ENCODE measurements at places on chromosomes 12 and 14.

GRCh38 chr14:90753456-90754005 lies 62.7 kb downstream of the TTC7B start:
- no peak for DNase-seq

DNA sequence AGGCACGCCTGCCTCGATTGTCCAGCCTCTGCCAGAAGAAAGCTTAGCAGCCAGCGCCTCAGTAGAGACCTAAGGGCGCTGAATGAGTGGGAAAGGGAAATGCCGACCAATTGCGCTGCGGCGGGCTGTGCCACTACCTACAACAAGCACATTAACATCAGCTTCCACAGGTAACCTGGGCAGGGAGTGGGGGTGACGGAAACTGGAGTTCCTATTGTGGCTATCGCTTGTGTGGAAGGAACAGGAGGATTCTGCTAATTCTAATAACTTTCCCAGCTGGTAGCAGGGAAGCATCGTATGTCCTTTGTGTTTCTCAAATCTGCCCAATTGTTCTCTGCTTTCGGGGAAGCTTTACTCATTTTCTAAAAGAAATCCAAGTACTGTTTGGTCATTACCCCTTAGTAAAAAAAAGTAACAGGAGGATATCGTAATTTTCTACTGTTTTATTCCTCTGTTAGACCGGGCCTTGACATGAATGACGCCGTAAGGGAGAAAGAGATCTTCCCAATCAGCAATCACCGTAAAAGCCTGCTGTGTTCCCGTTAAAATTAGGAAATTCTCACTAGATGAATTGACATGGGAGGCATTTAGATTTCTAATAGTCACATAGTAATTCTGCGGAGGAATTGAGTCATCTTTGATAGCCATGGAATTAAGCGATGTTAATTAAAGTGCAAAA lies 449 bp downstream of the THAP2 start:
- DNase-seq, result no peak

GRCh38 chr12:20342111-20342510 lies 26.2 kb upstream of the PDE3A start:
- no peak for DNase-seq

DNA sequence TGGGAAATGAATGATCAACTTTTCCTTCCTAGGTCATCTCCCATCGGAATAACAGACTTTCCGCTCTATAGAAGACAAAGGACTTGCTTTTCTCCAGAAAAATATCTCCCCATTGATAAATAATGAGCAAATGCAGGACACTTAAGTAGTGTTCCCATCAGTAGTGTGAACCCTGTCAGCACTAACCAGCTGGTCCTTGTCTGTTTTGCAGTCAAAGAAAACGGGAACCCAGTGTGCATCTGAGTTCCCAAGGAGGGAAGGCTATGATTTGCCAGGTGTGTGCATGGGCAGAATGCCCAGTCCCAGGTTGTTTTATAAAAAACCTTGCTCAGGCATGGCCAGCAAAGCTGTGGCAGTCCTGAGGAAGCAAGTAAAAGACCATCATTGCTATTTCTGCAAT lies 256.5 kb upstream of the HMGA2 start:
- DNase-seq, result no peak

GRCh38 chr12:63894132-63894531 lies 49.6 kb downstream of the SRGAP1 start:
- no peak for DNase-seq

- DNase-seq, result no peak
Observed at GRCh38 chr12:80041071-80041470, 58.3 kb upstream of the OTOGL start.

GRCh38 chr12:115437061-115437567 lies 753.1 kb upstream of the TBX3 start:
- DNase-seq, result no peak

DNA sequence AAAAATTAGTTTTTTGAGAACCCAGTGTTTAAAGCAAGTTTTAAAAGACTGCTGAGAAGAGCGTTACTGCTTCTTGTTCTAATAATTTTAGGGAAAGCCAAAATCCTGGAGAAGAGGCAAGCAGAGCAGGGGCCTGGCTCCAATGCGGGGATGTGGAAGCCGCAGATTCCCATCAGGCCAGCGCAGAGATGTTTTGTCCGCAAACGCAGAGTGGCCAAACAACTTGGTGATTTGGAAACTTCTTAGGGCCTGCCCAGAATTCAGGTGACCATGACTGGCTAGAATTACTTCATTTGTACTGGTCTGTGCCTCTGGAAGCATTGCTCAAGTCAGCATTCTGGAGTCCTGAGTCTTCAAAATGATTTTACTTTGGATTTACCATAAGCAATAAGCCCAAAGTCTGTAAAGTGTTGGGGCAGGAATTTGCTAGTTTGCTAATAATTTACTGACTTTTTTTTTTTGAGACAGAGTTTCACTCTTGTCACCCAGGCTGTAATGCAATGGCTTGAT lies 208.4 kb downstream of the PPM1H start:
- DNase-seq, result no peak

GRCh38 chr14:101173698-101174521 lies 270.4 kb upstream of the RTL1 start:
- no peak for DNase-seq

- no peak for DNase-seq
Observed at GRCh38 chr14:42778984-42779383, 1172.3 kb downstream of the LRFN5 start.

DNA sequence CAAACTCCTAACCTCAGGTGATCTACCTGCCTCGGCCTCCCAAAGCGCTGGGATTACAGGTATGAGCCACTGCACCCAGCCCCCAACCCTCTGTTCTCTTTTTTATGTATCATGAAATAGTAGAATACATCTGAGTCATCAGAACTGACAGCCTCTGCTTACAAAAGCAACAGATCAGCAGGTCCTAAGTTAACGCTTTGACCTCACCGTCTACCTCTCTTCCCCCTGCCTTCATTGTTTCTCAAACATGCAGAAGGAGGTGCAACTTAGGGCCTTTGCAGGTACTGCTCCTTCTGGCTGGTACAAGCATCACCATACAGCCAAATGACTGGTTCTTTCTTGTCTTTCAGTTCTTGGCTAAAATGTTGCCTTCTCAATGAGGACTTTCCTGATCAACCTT lies 249.2 kb downstream of the PAWR start:
- DNase-seq, result no peak

GRCh38 chr12:116174006-116174405 lies 103.5 kb downstream of the MED13L start:
- no peak for DNase-seq

DNA sequence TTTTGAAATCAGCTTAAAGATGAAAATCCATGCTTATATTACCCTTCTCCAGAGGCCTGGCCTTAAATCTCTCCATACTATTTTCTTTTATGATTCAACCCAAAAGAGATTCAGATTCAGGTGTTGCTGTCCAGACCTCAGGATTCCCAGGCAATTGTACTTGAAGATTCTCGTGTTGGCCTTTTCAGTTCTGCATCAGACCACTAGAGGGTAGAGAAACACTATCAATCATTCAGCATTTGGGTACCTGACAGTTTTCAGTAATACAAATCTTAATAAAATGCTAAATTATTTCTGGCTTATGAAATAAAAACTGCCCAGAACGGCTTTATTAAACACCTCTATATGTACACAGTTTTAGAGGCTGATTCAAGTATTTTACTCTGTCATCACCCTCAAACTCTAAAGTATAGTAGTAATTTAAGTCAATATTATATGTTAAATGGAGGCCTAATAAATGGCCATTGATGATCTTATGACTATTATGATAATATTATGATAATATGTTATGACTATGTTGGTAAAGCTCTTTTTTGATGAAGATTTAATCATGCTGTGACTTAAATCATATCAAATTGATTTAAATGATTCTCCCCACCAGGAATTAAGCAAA lies 301.1 kb downstream of the DUSP6 start:
- DNase-seq, result no peak

DNA sequence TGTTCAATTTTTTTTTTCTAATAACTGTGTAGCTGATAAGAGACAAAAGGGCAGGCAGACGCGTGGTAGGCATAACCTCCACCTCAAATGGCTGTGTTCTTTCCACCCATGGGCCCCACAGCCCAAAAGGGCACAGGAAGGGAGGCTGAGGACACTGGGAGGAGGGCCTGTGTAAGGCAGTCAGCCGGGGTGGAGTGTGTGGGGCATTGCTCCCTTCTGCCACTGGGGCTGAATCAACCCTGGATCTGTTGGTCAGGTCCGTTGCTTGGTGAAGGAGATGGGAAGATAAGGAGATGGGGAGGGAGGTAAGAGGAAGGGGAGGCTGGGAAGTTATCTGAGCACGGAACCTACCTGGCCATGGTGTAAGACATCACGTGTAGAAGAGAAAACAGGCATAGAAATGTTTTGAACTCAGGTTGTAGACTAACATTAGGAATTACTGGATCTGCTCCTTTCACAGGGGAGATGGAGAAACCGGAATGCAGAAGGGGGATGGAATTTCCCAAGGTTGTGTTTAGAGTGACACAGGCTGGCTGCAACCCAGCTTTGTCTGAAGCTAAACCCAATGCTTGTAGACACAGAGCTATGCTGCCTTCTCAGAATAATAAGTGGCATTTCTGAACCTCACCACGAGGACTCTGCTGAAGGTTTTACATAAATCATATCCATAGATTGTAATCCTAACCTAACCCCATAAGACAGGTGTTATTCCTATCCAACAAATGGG lies 138.5 kb upstream of the NOS1 start:
- no peak for DNase-seq

Measured in mesothelial cell of epicardium (in vitro differentiated cells).